H1 (cell line): ENCODE measurements at places on chromosomes 1 and 21.

GRCh38 chr1:58515794-58516401 is 30.6 kb downstream of the OMA1 start:
- DNase-seq, result no peak

GRCh38 chr1:181100015-181100905 is 11.8 kb downstream of the IER5 start:
- DNase-seq, result no peak

- no peak for DNase-seq
Observed at GRCh38 chr1:208461680-208462079, 217.5 kb upstream of the PLXNA2 start.

DNA sequence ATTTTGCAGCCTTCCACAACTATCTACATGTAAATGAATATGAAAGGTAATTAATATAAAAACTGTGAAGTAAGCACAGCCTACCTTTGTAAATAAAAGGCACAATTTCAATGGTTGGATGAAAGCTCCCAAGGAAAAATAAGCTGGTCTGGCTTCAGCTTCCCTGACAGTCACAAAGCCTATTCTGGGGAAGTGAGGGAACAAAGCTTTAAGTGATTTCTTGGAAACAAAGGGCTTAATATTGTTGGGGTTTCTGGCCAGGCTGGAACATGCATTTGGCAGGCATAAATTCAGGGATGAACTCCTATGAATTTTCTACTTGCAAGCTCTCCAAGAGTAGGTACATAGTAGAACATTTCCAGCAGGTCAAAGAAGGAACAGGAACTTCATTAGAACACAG is 17.3 kb downstream of the BCAS2 start:
- DNase-seq, result no peak

GRCh38 chr1:98792123-98792522 is 130.6 kb downstream of the SNX7 start:
- no peak for DNase-seq

GRCh38 chr1:86303041-86303690 is 93.0 kb downstream of the ODF2L start:
- no peak for DNase-seq
